ENCODE measurements at places on chromosomes 5 and 9. TPM values are rescaled to one million over a fixed set of nuclear protein-coding genes. Genes with fewer than 3 reads are reported as not detected.

Gene KIF20A
- total RNA-seq = 0.83 TPM

Gene CDX1
- total RNA-seq = not detected

Gene FGFR4
- 6.4 TPM for total RNA-seq

Gene RETREG1
- total RNA-seq = 5.9 TPM

Gene PCDHB11
- 2.1 TPM for total RNA-seq

Measured in ureter (tissue), 1 donor.